ENCODE measurements at places on chromosomes 13 and 19.

GRCh38 chr13:32415019-32415418, 12.9 kb downstream of the N4BP2L1 start:
- peak; percentile 12 for DNase-seq

DNA sequence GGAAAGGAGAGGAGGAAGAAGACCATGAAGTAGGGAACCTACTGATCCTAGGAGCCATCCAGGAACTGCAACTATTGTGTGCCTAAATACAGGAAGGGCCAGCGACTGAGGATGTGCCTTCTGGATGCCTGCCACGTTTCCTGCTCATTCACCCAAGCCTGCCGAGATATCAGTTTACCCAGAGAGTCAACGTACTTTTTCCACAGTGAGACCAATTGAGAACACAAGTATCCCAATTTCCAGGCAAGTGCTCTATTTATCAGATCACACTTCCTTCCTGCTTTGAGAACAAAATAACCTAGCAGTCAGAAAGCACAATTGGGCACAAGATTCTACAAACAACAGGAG, 122.4 kb downstream of the AKAP11 start:
- no peak for DNase-seq

DNA sequence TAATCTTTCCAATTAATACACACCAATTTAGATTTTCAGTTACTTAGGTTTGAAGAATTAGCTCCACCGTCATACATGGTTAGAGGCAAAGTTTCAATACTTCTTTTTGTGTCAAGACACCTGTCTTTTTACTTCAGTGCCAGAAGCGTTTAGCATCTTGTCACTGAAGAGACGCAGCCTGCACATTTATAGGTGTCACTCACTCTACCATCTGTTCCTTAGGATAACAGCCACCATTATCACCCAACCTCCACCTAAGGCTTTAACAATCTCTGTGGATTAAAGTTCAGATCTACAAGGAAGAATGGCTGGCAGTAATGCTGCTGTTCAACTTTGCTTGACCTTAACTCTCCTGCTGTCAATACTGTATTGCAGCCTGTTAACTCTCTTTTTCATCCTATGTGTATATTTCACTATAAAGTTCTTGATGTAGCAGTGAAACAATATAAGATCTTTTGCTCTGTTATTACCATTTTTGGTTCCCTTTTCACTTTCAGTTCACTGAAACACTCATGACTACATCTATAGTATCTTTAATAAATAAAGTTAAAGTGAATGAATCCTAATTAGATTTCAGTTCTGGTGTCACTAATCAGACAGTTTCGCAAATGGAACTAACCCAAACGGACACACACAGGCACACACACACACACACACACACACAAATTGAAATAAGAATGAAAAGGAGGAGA, 435.6 kb downstream of the PCDH9 start:
- DNase-seq = no peak

GRCh38 chr13:77184455-77184854, 142.4 kb downstream of the MYCBP2 start:
- no peak for DNase-seq

DNA sequence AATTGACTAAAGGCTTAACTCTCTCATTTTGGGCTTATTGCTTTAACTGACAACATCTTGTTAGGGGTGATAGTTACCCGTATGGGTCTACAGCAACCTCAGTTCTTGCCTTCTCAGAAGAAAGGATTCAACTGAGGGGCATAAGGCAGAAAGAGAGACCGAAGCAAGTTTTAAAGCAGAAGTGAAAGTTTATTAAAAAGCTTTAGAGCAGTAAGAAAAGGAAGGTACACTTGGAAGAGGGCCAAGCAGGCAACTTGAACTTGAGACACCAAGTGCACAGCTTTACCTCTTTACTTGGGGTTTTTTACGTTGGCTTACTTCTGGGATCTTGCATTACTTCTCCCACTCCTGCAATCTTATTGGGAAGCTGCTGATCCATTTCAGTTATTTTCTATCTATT, 246.9 kb upstream of the PRR20A start:
- DNase-seq = no peak

DNA sequence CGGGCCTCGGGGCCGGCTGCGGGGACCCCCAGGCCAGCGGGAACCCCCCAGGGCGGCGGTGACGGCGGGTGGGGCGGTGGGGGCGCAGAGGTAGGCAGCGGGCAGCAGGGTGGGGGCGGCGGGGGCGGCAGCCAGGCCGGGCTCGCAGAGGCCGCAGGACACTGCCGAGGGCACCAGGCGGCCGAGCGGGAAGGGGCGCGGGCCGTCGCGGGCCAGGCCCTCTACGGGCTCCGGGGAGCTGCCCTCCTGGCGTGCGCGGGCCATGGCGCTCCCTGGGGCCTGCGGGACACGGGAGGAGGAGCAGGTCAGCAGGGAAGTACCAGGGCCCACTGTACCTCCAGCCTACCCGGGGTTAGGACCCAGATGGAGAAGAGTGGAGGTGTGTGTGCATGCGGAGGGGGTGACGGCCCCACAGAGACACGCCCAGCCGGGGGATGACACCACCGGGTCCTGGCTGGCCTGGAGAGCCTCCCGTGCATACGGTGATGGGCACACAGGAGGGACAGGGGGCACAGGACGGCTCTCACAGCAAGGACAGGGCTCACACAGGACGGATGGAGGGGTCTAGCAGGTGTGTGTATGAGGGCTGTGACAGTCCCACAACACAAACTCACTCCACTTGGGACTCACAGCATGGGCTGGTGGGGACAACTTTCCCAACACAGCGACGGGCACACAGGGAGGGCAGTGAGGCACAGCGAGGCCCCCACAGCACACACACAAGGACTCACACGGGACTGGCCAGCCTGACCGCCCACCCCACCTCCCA, 2.6 kb downstream of the BBC3 start:
- DNase-seq = peak; percentile 58

DNA sequence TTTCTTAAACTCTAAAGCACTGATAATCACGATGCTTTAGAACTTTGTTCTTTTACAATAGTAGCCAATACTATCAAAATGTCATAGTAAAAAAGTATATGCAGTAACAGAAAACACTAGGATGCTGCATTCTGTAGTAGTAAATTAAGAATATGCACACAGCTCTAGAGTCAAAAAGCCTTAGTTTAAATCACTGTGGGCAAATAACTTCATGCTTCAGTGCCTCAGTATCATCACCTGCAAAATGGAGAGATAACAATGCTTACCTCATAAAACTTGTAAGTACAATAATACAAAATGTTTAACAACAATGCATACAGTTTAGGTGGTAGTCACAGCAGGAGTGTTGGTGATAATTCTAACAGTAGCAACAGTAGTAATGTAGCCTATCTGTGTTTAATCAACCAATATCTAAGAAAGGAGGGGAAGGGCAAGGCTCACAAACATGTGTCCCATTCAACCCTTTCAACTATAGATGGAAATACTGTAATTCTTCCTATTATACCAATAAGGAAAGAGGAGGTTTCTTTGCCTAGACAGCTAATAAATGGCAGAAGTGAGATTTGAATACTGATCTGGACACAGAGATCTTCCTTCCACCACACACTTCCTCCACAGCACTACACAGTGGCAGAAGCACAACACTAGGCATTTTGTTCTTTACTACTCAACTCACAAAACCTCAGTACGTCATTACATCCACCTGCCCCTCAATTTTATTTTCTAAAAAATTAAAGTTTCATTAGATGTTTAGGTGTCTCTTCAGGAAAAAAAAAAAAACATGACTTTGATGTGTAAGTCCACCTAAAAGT, 4.6 kb downstream of the RBM26 start:
- DNase-seq = no peak

- no peak for DNase-seq
These were observed 1.2 kb downstream of the CDK8 start for GRCh38 chr13:26255115-26255514.

- DNase-seq = no peak
These were observed 50.7 kb upstream of the AKAP11 start for GRCh38 chr13:42221121-42221765.

GRCh38 chr13:75530549-75530961, 7.1 kb downstream of the COMMD6 start:
- no peak for DNase-seq

DNA sequence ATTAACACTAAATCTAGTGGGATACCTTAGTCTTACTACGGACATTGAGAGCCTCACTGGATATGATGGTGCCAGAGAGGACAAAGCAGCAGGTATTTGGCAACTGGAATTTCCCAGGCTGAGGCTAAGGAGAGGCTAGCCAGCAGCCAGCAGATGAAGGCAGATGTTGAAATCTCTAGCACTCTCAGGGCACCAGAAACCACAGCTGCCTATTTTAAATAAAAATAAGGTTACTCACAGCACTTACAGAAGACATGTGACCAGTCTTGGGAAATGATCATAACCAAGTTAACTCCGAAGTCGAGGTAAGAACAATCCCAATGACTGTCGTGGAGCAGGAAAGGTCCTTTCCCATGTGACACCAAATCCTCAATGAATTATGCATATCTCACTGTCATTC, 1726.0 kb downstream of the EFNB2 start:
- DNase-seq = no peak

GRCh38 chr19:17469481-17470067, 750 bp upstream of the SLC27A1 start:
- peak; percentile 94 for DNase-seq

DNA sequence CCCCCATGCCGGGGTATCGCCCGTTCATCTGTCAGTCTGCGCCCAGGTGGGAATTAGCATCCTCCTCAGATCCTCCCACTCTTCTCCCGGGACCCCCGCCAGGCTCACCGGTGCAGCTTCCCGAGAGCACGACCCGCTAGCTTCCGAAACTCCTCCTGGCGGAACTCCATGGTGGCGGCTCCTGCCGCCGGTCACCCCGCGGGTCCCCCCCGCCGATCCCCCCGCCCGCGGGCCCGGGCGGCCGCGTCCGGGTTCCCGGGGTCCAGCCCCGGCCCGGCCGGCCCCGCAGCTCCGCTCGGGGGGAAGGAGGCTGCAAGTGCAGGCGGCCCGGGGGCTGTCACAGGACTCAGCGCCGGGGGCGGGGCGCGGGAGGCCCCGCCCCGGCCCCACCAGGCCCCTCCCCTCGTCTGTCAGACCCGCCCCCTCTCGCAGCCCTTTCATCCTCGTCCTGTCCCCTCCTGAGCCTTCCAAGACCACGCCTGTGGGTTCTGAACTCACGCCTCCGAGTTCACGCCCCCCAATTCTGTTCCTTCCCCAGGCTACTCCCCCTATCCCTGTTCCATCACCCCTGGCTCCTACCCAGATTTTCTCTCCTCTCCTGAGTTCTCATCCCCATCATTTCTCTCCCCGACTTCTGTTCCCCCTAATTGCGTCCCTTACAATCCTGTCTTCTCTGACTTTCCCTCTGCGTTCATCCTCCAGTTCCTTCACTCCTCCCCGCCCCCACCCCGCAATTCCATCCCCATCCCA, at the start of gene SLC17A7:
SLC17A7 (minus strand) TSS at position 318 of the 750 bp plus-strand sequence; CDS start at position 170, 148 bp downstream.
- DNase-seq = peak; percentile 66

DNA sequence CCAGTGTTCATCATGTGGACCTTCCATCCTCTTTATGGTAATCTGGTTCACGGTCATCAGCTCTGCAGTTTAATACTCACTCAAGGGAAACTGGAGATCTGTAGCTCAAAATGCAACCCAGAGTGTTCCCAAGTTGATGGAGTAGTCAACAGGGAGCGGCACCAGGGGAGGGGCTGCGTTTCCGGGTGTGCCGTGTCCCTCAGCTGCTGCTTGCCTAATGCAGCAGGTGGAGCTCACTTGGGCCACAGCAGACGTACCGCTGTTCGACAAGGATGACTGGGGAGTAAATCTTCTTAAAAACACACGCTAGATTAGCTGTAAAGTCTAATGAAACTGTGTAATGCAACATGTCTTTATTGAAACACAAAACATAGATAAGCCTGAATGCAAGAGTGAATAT, 81.1 kb downstream of the TNFSF13B start:
- no peak for DNase-seq

DNA sequence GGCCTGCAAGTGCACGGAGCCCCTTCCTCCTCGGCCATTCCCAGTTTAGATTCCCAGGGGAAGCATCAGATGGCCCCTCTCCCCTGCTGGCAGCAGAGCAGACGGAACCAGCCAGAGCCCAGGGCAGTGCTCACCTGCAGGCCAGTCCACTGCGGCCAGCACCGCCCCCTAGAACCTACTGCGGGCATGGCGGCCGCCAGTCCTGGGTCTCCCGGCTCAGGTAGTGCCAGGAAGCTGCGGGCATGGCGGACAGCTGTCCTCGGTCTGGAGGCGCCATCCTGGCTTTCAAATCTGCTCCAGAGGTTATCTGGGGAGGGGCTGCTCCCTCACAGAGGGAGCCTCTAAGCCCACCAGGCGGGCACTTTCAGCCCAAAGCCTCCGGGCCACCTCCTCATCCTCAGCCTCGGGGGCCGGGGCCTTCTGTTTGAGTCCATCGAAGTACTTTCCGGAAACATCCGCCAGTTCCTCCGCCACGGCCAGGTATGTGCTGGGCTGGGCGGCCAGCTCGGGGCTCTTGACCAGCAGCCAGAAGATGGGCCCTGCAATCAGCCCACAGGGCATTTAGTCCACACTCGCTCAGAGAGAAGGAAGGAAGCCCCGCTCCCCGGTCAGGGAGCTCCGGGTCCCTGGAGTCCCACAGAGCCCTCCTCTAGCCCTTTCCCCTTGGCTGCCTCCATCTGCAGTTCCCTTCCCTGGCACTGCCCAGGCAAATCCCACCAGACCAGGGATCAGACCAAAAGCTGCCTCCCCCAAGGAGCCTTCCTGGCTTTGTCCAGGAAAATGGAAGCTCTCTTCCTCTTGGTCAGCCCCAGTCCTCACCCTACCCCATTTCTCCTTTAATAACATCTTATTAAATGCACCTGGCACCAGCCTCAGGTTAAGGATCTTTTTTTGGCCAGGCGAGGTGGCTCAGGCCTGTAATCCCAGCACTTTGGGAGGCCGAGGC, 7.0 kb upstream of the GP6 start:
- no peak for DNase-seq

- DNase-seq = no peak
These were observed 428.5 kb downstream of the SPRY2 start for GRCh38 chr13:79912403-79912802.

GRCh38 chr13:35797244-35797643, 320.8 kb upstream of the MAB21L1 start:
- no peak for DNase-seq

DNA sequence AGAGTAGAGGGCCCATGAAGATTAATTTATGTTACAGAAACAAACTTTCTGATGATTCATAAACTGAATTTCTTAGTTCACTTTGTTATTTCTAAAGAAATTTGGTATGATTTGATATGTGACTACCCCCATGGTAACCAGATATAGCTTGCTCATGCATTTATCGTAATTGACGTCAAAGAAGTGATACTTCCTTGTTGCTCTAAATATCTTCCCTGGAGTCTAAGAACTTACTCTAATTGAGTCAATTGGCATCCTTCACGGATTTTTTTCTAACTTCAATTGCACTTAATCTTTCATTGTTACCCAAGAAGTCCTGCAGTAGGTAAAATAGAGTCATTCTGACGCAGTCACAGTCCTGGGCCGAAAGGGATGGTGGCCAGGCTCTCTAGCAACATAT, 240.9 kb downstream of the GPC5 start:
- DNase-seq = no peak

GRCh38 chr13:75258159-75258782, 223.7 kb downstream of the TBC1D4 start:
- DNase-seq = peak; percentile 40

GRCh38 chr19:1917146-1917545, 11.9 kb downstream of the ADAT3 start:
- no peak for DNase-seq

GRCh38 chr19:38089440-38089839, 134.6 kb downstream of the DPF1 start:
- DNase-seq = no peak
